ENCODE measurements at places on chromosomes 4 and X.

- peak; percentile 10 for ATAC-seq
These were observed 446 bp upstream of the UBE2A start for GRCh38 chrX:119573840-119574393.

DNA sequence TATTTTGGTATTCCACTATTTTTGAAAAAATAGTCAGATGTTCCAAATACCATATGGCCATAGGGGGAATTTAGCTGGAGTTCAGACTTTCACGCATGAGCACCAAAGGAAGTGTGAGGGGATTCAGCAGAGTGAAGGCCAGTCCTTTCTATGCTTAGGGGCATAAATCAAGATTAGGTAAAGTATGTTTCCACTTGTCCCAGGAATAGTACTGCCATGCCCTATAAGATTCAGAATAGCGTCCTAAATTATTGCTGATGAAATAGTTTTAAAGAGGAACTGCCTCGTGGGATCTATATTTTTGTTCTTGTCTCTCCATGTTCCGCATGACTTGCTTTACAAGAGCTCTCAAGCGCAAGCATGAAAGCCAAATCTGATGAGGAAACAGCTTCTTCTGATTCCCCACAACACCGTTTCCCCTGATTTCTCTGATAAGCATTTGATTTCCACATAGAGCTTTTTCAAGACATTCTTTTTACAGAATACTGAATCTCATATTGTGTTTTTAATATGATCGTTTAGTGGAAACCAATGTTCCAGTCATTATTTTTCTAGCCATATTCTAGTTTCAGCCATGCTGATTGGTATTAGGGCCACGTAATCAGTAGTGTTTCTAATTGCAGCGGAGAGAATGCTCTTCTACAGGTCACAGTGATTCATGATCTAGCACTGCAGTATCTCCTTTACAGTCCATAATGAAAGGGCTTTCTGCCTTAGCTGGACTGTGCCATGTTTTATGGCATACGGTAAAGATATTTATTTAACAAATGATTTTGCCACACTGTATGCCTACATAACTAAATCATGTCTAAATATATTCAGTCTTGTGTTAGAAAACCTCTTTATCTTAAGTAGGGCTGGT lies 492.3 kb downstream of the CENPC start:
- no peak for ATAC-seq

GRCh38 chr4:27176400-27176799 lies 315.8 kb downstream of the STIM2 start:
- no peak for ATAC-seq

- no peak for ATAC-seq
These were observed 35.2 kb upstream of the TADA2B start for GRCh38 chr4:7007944-7008343.

GRCh38 chr4:144663834-144664475 lies 18.0 kb downstream of the HHIP start:
- ATAC-seq: no peak

- no peak for ATAC-seq
These were observed 60.2 kb downstream of the KCNIP4 start for GRCh38 chr4:21888195-21888976.

DNA sequence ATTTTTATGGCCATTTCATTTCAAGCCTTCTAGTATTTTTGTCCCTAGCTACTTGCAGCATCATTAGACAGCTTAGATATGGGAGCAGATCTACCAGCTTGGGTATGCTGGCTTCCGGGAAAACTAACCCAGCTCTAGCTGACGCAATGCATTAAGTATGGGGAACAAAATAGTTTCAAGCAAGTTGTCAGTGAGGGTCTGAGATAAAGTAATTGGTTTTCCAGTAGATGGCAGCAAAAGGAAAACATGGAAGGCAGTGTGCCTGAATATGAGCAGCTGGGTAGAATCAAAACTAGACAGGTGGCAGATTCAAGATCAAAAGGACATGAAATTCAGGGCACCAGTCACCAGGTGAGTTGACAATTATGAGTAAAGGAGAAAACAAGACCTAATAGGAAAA lies 340.9 kb upstream of the CTSO start:
- peak; percentile 18 for ATAC-seq

DNA sequence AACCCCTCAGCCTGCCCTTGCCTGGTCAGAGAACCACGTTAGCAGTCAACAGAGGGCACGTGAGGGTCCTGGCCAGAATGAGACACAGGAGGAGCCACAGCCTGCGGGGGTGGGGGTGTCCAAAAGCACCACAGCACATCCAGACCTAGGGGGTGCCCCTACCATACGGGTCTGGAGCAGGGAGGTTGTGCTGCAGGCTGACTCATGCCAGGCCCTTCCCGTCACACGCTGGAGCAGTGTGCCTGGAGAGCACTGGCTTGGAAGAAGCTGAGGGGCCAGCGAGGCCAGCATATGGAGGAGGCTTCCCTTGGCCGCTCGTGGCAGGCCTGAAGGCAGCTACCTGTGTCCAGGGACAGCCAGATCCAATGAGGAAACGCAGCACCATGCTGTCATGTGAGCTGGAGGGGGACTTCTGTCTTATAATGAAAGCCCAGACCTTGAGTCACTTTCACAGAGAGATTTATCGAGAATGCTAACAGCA lies 1.5 kb upstream of the IRAK1 start:
- ATAC-seq: peak; percentile 26

GRCh38 chr4:567457-568350 lies 8.4 kb downstream of the TMEM271 start:
- ATAC-seq: no peak

DNA sequence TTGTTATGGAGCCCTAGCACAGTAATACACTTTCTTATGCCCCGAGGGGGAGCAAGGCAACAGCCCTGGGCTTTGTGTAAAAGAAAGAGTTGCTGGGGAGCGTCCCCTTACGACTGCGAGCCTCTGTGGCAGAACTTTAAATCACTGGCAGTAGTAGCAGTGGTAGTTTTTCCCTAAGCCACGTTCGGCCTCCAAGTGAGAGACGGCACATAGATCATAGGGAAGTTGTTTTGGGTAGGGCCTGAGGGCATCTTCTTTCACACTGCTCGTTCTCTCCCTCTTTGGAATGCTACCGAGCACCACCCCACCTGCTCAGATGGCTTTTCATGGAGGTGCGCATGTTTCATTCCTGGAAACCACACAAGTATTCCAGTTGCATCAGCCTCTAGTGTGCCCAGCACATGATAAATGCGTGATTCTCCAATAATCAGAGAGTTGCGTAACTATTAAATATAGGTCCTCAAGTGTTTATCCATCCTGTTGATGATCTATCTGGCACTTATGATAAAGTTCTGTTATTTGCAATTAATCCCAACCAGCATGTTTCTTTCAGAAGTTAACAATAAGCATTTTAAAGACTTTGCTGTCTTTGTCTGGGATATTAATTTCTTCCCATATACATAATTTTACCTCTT lies 7.0 kb upstream of the SYNPO2 start:
- ATAC-seq: peak; percentile 66

DNA sequence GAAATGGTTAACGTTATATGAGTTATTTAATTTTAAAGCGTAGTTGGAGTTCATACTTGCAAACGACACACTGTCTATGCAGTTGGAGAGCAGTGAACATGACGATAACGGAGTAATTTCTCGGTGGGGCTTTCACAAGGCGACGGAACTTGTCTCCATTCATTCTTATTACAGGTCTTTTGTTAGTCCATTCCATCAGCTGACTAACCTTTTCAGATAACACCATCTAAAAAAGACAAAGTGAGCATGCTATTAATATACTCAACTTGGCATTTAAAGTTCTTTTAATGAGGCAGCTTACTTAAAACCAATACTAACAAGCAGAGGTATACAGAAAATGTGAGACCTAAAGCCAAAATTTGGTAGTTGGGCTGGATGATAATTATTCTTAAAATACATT lies 19.9 kb downstream of the MAGT1 start:
- ATAC-seq: no peak

- ATAC-seq: no peak
These were observed 56.1 kb downstream of the KDR start for GRCh38 chr4:55069248-55069647.

GRCh38 chr4:148182230-148182911 lies 259.8 kb downstream of the NR3C2 start:
- ATAC-seq: no peak
